ENCODE measurements at places on chromosomes 6 and 20.

DNA sequence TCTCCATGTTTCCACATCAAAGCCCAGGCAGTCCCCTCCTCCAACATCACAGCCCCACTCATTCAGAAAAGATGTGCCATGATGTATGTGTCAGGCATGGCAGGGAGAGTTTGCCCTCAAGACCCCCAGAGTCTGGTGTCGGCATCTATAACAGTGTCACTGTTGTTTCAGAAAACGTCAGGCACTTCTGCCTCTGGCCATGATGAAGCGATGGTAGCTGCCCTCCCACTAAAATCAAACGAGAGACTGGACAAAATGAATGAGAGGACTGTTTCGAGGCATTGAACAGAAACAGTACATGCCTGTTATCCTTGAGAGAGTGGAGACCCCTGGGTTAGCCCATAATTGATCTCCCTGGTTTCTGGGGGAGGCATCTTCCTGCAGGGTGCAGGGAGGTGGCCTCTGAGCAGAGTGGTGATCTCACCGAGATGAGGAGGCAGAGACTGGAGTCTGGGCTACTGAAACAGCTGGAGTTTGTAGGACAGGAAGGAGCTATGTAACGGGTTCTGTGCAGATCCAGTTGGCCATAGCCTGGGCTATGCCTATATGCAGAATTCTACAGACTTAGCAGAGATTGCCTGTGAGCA is 144.5 kb downstream of the SYCP2 start:
- no peak for DNase-seq

DNA sequence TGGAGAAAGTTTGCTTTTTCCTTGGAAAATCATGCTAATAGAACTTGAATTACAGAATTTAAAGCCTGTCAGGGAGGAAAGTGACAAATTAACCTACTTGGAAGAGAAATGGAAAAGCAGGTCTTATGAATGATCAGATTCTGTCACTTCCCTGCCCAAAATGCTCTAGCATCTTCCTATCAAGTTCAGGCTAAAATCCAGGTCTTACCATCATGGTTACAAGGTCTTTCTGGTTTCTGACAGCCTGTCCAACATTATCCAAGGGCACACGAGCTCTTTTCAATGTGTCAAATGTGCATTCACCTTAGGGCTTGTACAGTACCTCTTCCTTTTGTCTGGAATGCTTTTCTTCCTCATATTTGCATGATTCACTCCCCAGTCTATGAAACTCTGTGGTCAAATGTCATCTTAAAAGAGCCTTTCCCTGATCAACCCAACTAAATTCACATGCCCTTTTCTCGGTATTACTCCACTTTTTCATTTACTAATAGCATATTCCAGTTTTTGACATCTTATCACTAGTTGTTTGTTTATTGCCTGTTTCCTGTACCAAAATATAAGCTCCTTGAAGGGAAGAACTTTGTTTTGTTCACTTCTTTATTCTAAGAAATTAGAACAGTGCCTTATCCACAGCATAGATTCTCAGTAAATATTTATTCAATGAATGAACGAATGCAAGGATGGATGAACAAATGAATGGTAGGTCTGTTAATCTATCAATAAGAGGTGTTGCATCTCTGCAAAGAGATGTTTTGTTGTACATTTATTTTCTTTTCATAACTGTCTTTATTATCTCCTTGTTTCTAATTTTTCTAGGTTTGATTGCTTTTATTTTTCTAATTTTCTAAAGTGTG is 139.5 kb downstream of the BCAS1 start:
- DNase-seq = no peak

GRCh38 chr20:48205786-48206185 is 420.5 kb upstream of the SULF2 start:
- DNase-seq = no peak

GRCh38 chr6:101851911-101852310 is 458.4 kb downstream of the GRIK2 start:
- DNase-seq = no peak

DNA sequence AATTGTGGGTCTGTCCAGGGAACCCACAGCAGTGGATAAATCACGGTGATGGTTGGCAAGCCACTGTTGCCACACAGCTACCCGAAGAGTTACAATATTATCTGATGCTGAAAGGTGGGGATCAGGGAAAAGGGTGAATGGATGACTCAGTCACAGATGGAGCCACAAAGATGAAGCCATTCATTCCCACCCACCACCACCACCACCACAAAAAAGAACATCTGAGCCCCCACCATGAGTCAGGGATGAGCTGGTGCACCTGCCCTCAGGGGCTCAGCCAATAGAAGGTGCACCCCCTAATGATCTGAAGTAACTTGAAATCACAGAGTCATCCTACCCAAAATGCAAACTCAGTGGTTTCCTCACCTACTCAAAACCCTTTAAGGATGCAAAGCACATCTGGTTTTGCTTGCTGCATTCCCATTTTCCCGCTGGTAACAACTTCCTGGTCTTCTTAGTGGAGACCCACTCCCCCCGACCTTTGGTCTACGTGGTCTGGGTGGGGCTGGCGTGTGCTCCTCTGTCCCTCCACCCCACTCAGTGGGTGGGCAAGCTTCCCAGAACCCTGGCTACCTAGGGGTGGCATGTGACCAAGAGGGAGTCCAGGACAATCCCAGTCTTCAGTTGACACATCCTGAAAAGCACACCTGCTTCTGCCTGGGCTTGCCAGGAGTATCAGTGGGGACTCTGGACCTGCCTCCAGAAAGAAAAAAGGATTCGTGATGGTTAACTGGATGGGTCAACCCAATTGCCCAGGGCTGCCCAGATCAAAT is 125.5 kb downstream of the ANKRD60 start:
- DNase-seq = no peak

DNA sequence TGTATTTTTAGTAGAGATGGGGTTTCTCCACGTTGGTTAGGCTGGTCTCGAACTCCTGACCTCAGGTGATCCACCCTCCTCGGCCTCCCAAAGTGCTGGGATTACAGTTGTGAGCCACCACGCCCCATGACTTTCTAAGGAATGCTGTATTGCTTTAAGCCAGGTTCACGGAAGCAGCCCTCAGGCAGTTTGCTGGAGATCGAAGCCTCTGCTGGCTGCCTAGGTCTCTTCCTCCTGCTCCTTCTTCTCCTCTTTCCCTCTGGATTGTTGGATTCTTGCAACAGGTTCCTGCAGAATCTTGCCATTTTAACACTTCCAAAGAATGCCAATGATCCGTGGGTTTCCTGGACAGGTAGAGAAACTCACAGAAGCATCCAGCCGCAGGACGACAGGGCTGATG is 29.3 kb upstream of the B4GALT5 start:
- no peak for DNase-seq

GRCh38 chr20:20752712-20753111 is 40.3 kb upstream of the RALGAPA2 start:
- no peak for DNase-seq

DNA sequence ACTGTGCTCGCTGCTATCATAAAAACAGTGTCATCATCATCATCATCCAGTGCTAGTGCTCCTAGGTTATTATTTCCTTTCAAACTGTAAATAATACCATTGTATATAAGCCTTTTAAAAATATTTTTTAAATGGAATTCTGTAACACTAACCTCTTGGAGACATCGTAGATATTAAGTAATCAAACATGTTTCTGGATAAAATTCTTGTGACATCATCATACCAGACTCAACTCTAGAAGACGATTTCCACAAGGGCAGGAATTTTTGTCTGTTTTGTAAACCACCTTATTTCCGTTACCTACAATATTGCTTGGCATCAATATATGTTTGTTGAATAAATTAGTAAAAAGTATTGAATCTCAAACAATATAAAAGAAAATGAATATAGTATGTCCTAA is 40.4 kb downstream of the EPB41L2 start:
- DNase-seq = no peak
